ENCODE measurements at places on chromosomes 13 and 19.

DNA sequence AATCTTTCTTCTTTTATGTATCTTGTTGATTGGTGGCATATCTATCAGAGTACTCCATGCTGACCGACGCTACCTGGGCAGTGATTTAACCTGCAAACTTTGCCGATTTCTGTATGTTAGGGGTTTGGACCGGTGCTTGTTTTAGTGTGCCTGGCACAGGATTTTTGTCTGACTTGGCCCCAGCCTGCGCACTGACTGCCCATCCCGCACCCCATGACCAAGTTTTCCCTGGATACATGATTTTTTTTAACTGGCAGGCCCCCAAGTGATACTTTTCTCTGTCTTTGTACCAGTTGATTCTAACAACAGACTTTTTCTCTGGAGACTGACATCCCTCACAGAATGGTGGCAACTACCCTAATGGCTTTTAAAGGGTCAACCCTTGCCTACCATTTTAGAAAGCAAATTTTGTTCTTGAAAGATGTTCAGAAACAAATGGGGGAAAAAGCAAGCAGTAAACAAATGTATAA lies 69.0 kb upstream of the C1QTNF9B start:
- DNase-seq, result no peak

DNA sequence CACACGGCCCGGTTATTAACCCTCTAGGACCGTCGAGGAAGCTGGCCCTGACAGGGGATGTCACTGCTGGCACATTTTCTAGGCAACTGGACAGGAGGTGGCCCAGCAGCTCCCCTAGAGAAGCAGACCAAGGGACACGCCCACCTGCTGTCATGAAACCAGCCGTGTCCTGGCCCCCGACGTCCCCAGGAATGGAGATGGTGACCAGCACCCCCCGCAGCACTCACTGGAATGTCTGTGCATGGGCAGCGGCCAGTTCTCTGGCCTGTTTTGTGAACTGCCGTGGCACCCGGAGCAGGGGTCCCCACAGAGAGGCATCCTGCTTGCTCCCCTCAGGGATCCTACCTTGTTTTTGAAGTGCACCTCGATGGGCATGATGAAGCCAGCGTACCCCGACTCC lies 17.9 kb downstream of the MLLT1 start:
- no peak for DNase-seq

- DNase-seq, result no peak
Measured at GRCh38 chr13:40609972-40610726, 56.3 kb downstream of the FOXO1 start.

DNA sequence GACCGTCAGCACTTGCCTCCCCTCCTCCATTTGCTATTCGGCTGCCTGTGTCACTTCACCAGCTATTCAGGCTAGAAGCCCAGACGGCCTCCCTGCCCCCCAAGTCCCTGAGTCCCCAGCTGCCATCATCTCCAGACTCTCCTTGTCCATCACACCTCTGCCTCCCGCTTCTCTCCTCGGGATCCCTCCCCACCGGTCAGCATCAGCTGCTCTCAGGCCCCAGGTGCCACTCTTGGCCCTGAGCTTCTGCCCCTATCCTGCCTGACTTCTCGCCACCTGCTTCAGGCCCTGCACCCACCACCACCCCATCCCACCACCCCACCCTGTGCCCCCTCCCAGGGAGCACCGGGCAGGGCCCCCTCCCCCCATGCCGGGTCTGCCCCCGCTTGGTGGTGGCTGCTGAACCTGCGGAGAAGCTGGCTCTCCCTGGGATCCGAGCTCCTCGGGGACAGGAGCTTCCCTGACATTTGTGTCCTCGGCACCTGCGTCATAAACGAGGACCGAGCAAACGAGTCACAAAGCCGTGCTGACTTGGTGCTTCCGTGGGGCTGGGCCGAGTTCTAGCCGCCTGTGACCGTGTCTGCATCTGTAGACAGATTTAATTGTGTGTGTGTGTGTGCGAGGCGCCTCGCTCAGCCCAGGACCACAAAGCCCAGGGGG lies 70.3 kb upstream of the MCF2L start:
- DNase-seq, result no peak

DNA sequence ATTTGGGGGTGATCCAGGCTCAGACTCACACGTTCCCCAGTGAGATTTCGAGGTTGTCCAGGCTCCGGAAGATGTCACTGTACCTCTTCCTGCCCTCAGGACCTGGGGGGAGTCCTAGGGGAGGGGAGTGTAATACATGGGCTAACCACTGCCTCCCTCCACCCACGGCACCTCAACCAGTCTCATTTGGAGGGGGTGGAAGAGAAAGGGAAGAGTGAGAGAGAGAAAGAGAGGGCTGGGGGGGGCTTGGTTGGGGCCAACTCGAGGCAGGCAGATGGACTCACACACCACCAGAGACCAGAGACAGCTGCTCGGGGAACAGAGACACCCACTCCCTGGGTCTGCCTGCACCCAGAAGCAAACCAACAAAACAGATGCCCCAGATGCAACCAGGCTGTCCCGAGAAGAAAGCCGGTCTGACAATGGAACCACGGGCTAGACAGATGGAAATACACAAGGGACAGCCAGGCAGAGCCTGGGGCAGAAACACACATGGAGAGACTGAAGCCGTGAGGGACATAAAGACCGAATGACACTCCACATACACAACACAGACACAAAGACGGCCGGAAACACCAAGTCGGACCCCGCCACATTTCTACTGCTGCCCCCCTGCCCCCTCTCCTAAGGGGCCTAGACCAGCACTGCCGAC lies 825 bp downstream of the GMIP start:
- peak; percentile 60 for DNase-seq

GRCh38 chr13:40565282-40566148 lies 100.9 kb downstream of the FOXO1 start:
- DNase-seq, result no peak

- DNase-seq, result no peak
Measured at GRCh38 chr13:78228940-78229339, 310.3 kb upstream of the EDNRB start.

DNA sequence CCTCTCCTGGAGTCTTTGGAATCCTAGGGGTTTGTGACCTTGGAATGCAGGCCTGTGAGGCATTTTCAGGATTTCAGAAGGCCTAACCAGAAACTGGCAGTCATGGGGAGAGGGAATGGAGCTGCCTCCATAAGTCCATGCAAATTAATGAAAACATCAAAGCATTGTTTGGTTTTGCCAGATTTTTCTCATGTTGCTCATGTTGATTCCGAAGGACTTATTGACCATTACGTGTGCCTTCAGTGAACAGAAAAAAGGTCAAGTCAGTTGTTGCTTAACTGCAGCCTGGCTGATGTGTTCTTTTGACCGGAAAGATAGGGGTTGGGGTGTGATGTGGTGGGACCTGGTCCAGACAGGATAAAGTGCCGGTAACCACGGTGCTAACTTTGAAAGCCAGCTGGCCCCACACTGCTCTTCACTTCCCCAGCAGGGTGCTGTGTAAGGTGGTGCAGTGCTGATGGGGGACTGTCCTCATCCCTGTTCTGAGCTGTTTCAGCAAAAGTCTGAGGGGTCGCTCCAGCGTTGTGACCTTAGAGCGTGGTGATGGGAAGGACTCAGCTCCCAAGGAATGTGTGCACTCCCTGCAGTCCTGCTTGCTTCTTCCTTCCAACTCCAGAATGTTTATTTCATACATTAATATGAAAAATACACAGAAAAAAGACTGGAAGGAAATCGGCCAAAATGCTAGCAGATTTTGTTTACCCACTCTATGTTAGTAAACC lies 3.5 kb downstream of the RNF113B start:
- no peak for DNase-seq

GRCh38 chr13:54029226-54029625 lies 1000.6 kb downstream of the OLFM4 start:
- DNase-seq, result no peak

DNA sequence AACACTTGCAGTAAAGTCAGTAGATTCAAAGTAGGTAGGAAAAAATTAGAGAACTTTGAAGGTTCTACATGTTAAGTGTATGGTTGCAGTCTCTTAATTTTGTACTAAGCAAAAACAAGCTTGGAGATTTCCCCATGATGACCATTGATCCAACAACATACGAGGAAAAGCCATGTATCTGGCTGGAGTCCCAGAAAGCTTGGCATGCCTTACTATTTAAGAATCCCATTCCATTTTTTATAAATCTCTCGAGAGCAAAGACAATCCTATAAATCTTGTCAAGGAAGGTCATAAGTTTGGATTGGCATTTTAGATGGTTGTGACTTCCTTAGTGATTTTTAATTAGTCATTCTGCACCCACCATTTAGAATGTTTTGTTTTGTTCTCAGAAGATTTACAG lies 495.9 kb downstream of the GPC5 start:
- DNase-seq, result no peak

GRCh38 chr13:55705971-55706370 lies 1434.7 kb upstream of the PRR20A start:
- DNase-seq, result no peak

GRCh38 chr13:102699504-102699903 lies 4.7 kb upstream of the METTL21C start:
- no peak for DNase-seq

GRCh38 chr13:33345842-33346241 lies 60.3 kb upstream of the STARD13 start:
- DNase-seq, result no peak

DNA sequence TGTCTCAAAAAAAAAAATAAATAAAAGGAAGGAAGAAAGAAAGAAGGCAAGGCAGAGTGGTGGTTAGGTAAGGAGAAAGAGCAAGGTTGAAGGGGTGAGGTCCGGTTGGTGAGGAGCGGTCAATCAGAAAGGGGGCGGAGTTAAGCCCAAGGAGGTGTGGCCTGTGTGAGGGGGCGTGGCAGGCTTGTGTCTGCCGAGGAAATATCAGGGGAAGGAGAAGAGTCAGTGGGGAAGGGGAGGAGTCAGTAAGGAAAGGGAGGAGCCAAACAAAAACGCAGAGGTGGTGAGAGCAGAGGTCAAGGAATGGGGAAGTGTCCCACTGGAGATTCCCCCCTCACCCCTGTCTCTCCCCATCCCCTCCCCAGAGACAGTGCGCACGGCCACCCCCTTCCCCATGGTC lies 5.9 kb downstream of the CACNG7 start:
- DNase-seq, result no peak

- no peak for DNase-seq
Measured at GRCh38 chr13:65036999-65037398, 2193.1 kb downstream of the PCDH9 start.

DNA sequence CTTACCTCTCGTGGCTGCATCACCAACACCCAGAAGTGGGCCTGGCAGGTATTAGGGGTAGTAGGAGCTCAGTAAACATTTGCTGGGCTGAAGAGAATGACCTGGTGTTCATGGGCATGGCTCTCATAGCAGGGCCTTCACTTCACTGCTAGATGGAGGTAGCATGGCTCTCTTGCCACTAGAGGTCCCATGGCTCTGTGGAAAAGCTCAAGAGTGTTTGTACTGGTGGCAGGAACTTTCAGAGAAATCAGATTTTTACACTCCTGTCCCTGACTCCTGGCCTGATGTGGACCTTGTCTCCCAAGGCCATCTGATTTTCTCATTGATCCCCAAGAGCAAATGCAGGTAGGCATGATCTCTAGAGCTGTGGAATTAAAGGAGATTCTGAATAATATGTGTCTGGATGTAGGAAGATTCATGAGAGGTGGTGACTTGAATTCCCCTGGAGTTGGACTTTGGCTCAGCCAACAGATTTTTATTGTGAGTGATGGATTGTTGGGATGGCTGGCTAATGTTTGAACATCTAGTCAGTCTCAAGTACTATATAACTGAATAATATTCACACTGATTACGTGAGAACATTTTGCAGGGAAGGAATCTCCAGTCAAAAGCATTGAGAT lies 5.7 kb downstream of the ZNF574 start:
- no peak for DNase-seq

DNA sequence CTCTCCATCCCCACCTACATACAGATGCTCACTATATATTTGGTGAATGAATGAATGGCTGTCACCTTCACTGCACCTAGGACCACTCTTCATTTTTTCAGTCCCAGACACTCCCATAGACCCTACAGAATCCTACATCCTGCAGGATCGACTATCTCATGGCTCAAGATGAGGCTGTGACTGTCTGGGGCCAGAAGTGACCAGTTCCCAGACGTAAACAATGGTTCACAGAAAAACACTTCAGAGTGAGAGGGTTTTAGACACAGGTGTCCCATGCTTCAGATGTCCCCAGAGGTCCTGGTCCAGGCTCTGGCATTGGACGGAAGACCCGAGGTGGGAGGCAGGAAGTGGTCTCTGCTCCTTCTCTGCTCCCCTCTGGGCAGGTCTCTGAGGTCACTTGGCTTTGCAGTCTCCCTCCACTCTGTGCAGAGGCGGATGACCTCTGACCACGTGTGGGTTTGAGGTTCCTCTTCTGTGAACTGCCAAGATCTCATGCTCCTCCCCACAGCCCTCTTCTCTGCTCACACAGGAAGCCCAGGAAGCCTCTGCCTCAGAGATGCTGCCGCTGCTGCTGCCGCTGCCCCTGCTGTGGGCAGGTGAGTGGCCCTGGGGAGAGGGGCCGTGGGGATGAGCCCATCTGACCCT lies 24.9 kb downstream of the SIGLEC7 start:
- no peak for DNase-seq

DNA sequence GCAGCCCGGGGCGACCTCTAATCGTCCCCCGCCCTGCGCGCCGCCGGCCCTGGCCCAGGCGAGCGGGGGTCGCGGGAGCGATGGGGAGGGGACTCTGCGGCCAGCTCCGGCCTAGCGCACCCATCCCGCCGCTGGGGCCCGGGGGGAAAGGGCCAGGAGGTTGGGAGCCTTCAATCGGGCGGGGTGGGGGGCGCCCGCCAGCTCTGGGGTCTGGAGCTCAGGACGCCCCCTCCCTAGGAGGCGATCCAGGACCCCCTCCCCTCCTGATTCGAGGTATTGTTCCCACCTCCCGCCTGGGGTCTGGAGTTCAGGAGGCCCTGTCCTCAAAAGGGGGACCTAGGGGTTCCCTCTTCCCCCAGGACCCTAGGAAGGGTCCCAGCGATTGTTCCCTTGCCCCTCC lies 430 bp downstream of the ZNF358 start:
- DNase-seq, result no peak

DNA sequence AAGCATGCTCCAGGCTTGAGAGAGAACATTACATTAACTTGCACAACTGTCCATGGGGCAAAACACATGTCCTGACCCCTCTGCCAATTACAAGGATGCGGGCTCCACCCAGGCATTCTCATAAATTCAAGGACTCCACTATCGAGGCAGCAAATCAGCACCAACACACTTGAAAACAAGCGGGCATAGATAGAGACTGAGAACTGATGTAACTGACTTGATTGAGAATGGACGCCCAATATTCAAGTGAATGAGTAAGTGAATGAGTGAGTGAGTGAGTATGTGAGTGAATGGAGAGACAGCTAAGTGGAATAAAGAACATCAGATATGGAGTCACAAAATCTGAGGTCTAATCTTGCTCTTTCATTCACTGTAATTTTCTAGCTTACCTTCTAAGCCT lies 75.0 kb upstream of the VSTM2B start:
- DNase-seq, result no peak
